ENCODE measurements at places on chromosomes 16 and 17.

- DNase-seq = no peak
Measured at GRCh38 chr17:64554028-64554637, 47.4 kb downstream of the CEP95 start.

- DNase-seq = no peak
Measured at GRCh38 chr16:26993963-26994362, 72.8 kb upstream of the C16orf82 start.

DNA sequence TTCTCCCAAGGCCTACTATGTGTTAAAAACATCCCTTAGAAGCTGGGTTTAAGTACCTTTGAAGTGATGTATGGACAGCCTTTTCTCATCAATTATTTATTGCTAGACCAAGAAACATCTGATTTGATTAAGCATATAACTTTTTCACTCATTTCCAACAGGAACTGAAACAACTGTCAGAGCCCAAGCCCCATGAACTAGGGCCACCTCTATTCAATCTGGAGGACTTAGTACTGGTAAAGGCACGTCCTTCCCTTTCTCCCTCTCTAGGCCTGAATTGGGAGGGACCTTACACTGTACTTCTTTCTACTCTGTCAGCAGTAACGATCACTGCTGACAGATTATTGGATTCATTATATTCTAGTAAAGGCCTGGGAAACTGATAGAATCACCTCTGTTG, 612.0 kb upstream of the CDH8 start:
- DNase-seq = no peak

- no peak for DNase-seq
Measured at GRCh38 chr17:14135906-14136590, 66.7 kb downstream of the COX10 start.

- no peak for DNase-seq
Measured at GRCh38 chr17:6172642-6173330, 102.6 kb downstream of the WSCD1 start.

DNA sequence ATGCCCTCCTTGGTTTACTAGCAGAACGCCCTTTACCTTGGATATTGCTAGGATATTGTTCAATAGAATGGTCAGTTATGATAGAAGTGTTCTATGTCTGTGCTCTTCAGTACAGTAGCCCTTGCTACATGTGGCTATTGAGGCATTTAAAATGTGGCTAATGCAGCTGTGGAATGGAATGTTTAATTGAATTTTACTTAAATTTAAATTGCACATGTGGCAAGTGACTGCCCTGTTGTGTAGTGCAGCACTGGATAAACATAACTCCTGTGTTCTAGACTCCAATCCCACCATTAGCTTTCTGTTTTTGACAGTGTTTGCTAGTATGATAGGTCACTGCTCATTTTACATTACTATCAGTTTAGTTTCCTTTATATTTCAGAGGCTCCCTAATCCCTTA, 29.9 kb downstream of the RAD51C start:
- DNase-seq = no peak

DNA sequence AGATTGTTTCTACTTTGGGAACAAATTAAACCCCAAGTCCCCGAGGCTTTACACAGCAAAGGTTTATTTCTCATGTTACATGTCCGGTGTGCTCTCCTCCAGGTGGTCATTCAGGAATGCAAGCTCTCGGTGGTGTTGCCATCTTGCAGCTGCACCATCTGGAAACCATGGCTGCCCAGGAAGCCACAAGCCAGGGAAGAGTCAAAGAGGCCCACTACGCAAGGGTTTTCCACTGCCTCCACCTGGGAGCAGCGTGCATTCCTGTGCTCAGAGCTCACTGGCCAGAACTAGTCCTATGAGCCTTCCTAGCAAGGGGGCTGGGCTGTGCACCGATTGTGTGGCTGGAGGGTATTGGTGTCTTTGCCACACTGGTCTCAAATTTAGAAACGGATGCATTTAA, 128.8 kb upstream of the FOXF1 start:
- DNase-seq = no peak

DNA sequence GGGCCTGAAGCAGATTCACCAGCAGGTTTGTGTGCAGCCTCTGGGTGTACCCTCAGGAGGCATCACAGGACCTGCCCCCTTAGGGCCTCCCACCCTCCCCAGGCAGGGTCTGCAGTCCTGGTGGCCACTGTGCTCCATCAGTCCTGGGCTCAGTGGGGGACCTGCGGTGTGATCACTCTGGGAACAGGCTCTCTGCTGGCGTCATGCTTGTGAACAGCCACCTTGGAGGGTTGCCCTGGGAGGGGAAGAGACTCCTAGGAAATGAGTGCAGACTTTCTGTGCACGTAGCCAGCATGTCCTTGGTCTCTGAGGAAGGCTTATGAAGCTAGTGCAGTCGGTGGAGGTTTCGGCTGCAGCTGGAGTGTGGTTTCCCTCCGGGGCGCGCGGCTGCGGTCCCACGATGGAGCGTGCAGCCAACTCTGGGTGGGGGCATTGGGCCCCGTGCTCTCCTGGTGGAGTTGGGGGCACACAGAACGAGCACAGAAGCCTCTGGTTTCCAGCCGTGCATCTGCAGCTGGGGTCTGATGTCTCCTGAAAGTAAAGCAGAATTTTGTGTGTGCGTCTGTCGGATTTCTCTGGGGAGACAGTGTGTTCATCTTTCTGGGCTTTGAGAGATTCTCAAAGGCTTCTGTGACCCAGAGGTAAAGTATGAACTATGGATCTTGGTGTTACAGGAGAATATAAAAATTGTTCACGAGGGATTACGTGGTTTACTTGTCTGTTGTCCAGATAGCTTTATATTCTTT, 68.1 kb upstream of the ZNF750 start:
- no peak for DNase-seq

DNA sequence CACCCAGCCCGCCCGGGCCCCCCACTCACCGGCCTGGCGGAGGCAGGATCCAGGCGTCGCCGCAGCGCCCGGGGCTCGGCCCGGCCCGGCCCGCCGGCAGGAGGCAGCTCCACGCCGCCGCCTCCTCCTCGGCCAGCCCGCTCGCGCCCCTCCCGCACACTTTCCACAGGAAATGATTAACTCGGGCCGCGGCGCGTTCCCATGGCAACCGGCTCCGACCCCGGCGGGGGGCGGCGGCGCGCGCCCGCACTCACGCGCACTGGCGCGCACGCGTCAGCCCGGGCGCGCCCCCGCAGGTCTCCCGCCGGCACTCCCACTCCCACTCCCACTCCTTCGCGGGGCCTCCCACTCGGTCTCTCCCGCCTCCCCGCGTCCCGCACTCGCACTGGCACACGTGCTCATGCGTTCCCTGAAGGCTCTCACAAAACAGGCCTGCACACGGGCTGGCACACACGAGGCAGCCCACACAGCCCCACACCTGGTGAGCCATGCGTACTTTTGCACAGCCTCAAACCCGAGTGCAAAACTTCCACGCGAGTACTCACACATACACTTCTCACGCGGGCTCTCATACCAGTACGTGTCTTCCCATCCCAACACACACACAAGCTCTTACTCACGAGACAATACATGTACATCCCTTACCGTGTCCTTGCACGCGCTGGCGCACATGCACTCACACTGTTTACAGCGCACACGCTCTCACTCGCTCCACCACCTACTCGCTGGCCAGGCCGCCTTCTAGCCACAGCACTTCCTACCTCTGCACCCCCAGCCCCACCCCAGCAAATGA, at the start of gene KIFC3:
TSS of gene KIFC3 (minus strand) at position 151 of the 793 bp plus-strand sequence. CDS start 4,248 bp downstream, outside the sequence.
- DNase-seq = peak; percentile 88

GRCh38 chr17:17015230-17015629, 27.0 kb upstream of the MPRIP start:
- no peak for DNase-seq

DNA sequence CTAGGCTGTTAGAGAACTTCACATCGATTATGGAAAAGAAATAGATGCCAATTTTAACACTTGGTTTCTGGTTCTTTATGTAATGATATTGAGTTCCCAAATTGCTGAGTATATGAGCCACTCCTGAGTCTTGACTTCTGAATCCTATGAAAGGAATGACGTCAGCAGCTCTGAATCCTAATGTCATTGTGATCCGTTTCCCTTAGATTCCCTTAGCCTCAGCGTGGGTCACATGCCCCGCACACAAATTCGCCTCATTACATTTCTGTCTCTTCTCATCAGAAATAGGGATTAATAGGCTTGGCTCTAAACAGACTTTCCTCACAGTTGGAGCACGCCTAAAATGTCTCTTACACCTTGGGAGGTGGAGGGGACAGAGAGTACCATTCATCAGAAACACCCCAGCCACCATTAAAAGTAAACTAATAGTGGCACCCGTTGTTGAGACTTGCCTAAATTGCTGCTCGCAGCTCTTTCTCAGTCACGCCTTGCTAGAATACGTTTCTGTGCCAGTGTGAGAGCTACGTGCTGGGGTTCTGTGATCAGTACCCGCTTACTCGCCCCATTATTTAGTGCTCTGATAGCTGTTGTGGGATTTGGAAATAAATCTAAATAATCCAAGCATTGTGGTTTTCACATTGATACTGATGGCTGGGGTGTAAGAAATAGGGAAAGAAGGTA, 7.1 kb downstream of the MRM3 start:
- no peak for DNase-seq

DNA sequence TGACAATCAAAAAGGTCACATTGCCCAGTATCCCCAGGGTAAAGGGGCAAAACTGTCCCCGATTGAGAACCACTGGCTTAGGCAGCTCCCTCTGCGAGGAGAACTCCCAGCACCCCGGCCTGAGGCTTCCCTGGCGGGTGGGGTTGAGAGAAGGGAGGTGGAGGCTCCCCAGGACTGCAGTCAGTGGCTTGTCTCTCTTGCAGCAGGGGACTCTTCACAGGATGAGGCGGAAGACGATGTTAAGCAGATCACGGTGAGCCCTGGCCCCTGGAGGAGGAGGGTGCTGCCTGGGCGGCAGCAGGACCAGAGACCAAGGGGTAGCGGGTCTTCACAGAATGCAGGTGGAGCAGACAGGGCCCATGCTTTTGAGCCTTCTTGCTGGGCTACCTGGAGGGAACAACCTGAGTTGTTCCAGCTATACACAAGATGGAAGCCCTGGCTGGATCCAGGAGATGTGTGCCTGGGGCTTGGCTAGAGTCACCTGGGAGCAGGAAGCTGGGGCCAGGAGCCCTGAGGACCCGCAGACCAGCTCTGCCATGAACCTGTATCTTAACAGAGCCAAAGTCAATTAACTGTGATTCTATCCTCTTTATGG, 16.8 kb downstream of the POLR3E start:
- no peak for DNase-seq

DNA sequence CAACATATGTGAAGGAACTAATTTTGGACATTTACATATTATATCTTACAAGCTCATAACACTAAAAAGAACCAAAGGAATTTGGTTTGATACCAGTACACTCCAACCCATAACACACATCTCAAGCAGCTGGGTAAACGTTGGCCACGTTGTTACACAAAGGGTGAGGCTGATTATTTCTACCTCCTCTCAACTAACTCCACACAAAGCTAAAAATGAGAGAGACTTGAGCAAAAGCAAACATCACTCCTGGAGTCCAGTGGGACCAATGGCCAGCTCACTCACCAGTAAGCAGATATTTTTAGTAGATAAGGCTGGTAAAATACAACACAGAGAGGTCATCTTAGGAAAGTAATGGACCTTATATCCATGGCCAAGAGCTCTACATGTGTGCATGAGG, 207.6 kb downstream of the MRTFB start:
- DNase-seq = no peak

GRCh38 chr17:4711661-4712181, 1.3 kb downstream of the ARRB2 start:
- peak; percentile 91 for DNase-seq

GRCh38 chr16:19384656-19385055, 33.0 kb upstream of the TMC5 start:
- DNase-seq = no peak

GRCh38 chr16:66961065-66961744, at the start of gene CES3:
Gene CES3, plus strand, starts transcription at chr16:66961266. Its CDS starts 42 bp downstream, at chr16:66961308.
- peak; percentile 84 for DNase-seq

DNA sequence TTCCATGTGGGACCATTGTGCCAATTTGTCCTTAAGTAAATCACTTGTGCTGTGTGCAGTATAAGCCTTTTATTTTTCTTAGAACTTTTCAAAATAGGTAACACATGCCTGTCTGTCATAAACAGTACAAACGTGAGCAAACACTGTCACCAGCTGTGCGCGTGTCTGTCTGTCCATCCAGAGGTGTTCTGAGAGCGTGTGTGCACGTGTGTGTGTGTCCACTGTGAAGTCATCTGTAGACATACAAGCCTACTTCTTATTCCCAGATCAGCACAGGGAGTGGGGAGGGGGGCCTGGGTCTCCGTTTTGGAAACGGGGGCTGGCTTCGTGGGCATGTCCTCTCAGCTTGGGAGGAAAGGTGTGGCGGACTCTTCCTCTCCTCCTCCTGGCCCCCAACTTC, 9.4 kb downstream of the TMEM235 start:
- DNase-seq = no peak

GRCh38 chr16:85567935-85568334, 45.2 kb upstream of the GSE1 start:
- DNase-seq = no peak

DNA sequence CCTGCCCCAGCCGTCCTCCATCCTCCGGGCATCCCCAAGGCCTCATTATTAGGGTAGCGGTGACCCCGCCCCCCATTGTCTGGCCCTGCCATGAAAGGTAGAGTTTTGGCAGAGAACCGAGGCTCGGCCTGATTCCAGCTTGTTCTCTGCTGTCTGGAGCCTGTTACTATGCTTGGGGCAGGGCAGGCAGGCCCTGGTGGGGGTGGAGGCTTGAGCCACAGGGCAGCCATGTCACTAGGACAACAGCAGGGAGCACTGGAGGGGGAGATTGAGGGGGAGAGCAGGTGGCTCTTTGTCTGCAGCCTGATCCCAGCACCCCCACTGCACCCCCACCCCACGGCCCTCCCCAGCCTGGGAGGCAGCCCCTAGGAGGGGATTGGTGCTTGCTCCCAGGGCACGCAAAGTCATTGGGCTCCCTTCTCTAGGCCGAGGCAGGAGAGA, 15.4 kb downstream of the RHBDL3 start:
- DNase-seq = no peak

GRCh38 chr16:84503751-84504395, 586 bp downstream of the MEAK7 start:
- no peak for DNase-seq

- DNase-seq = no peak
Measured at GRCh38 chr16:83574388-83574787, 233.4 kb upstream of the HSBP1 start.

- no peak for DNase-seq
Measured at GRCh38 chr17:32870027-32870670, 6.8 kb downstream of the MYO1D start.

- peak; percentile 95 for DNase-seq
Measured at GRCh38 chr16:79721270-79721669, 120.7 kb upstream of the MAF start.

DNA sequence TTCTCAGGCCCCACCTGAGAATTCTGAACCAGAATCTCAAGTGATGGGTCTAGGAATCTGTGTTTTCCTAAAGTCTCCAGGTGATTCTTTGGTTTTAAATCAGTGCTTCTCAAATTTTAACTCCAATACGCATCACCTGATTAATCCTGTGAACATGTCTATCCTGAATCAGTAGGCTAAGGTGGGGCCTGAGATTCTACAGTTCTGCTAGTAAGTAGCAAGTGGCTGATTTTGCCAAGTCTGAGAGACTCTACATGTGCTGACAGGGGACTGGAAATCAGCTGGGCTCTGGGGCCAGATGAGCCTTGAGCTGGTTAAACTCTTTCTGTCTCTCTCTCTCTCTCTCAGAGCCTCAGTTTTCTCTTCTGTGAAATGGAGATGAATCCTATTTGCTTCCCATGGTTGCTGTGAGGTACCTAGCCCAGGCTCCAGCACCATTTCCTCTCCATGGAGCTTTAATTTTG, 9.0 kb downstream of the CCR7 start:
- no peak for DNase-seq

- DNase-seq = peak; percentile 86
Measured at GRCh38 chr16:4136229-4136813, 20.1 kb upstream of the ADCY9 start.

GRCh38 chr16:84241778-84242177, 2.0 kb upstream of the KCNG4 start:
- no peak for DNase-seq

Data from large intestine (tissue), 12 donors.